ENCODE measurements at places on chromosomes 2 and 18.

DNA sequence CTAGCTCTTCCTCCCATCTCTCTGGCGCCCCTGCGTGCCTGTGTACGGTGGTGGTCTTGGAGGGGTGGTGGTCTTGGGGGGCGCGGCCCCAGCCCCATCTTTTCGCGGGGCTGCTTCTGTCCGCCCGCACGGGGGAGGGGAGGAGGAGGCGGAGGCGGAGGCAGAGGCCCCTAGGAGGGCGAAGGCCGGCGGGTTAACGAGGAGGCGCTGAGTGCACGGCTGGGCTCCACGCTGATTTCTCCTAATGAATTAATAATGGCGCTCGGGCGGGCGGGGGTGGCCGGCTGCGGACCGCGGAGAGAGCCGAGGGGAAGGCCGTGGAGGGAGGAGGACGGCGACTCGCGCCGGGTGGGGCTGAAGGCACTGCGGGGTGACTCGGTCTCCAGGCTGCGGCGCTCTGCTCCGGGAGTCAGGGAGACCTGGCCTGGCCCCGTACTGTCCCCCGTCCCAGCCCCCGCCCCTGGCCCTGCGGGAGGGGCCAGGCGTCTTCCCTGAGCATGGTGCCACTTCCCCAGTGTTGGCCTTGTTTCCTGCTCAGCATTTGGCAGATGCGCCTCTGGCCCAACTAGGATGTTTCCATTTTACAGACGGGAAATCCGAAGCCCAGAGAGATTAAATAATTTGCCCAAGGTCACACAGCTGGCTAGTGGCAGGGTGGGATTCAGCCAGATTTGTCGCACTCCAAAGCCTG, 6.0 kb downstream of the GAREM2 start:
- DNase-seq: no peak

- no peak for DNase-seq
These were observed 1058.4 kb upstream of the ACVR2A start for GRCh38 chr2:146786396-146786795.

- DNase-seq: no peak
These were observed 271.7 kb downstream of the TWIST2 start for GRCh38 chr2:239119346-239120126.

- no peak for DNase-seq
These were observed 42.4 kb upstream of the GRHL1 start for GRCh38 chr2:9909106-9909505.

DNA sequence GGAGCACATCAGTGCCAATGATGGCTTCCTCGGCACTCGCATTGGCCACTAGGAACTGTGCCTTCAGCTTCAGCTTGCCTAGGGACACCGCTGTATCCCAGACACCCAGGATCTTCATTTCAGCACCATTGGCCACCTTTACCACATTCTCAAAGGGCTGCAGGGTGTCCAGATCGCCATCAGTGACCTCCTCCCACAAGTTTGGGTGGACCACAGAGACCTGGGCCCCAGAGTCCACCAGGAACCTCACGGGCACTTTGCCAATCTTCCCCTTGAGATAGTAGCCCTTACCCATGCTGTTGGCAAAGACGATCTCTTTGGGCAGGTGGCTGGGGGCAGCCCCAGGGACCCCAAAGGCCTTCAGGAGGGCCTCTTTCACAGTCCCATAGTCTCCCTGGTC, 610 bp downstream of the ASPRV1 start:
- no peak for DNase-seq

- DNase-seq: peak; percentile 1
These were observed 46.9 kb upstream of the LAMA1 start for GRCh38 chr18:7164323-7165004.

DNA sequence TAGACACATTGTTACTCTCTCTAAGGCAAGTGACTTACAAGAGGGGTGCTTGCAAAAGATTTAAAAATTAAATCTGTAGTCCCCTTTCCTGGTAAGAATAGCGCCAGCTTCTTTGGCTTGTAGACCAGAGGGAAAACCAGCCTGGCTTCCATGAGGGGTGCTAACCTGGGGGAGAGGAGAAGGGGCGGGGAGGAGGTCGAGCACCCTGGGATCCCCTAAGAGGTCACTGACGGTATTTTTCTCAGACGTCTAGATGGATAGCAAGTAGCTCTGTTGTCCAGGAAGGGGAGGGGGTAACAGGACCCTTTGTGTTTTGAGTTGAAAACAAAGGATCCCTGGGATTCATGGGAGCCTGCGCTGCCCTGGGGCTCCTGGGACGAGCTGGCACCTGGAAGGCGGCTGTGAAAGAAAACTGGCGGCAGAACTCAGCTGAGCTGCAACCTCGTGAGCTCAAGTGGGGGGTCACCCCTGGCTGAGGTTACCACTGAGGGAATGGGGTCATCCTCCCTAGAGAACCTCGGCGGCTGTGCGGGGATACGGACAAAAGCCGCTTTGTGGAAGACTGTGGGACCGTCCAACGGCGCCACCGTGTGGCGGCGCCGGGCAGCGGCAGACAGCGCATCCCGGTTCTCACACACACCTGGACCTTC, 37.8 kb upstream of the MRPL19 start:
- peak; percentile 61 for DNase-seq

GRCh38 chr2:165572151-165572550, 102.7 kb downstream of the CSRNP3 start:
- DNase-seq: no peak

DNA sequence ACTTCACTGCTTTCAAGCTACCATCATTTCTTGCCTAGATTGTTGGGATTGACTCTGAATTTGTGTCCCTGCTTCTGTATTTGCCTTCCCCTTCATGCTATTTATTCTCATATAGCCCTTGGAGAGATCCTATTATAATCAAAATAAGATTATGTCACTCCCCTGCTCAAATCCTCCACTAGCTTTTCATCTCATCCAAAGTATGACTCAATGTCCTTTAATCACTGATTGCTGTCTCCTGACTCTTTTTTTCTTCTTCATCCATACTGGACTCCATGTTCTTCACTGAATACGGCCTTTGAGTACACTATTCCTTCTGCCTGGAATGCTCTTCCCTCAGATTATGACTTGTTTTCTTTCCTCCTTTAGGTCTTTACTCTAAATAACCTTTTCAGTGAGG, 5.0 kb downstream of the RBKS start:
- no peak for DNase-seq

- DNase-seq: no peak
These were observed 16.6 kb downstream of the LDAH start for GRCh38 chr2:20806286-20806685.

DNA sequence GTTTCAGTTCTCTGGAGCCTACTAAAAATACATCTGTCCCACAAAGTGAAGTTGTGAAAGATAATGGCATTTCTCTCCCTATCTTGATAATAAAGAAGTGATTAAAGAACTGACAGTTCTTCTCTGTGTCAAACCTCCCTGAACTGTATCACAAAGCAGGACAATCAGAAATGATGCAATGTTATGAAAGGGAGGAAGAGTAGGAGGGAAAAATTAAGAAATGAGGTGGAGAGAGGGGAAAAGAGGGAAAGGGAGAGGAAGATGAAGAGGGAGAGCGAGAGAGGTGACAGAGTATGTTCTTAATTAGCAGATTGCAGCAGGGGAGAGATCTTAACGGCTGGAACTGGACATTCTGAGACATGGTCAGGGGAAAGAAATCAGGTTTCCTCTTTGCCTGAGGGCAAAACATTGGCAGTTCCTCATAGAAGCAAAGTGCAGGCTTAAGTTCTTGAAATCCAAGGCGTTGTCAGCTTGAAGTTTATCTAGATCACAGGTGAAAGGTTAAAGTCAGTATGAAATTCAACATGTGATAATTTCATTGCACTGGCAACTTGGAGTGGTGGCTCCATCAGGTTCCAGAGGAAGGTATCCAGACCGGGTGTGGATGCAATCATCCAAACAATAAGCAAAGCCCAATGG, 54.6 kb downstream of the RDH14 start:
- no peak for DNase-seq

GRCh38 chr2:239991689-239992314, 33.3 kb downstream of the NDUFA10 start:
- peak; percentile 55 for DNase-seq

DNA sequence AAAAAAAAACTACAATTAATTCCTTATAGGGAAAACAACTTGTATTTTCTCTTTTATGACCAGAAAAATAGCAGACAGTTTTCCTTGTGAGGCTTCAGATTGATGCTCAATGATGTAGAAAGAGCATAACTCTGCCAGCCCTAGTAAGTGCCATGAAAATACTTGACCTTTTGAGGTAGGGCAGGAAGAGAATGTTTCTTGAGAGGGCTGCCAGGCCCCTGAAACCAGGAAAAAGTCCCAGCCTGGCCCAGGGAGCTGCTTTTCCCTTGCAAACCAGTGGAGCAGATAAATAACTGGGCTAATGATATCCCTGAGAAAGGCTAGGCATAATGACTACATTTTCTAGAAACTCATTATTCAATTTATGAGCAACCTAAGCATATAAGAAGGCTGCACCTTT, 126.8 kb downstream of the SLC8A1 start:
- no peak for DNase-seq

- no peak for DNase-seq
These were observed 36.7 kb downstream of the ARL5A start for GRCh38 chr2:151791545-151791944.

- DNase-seq: no peak
These were observed 87.3 kb upstream of the HDAC4 start for GRCh38 chr2:239488125-239488524.

DNA sequence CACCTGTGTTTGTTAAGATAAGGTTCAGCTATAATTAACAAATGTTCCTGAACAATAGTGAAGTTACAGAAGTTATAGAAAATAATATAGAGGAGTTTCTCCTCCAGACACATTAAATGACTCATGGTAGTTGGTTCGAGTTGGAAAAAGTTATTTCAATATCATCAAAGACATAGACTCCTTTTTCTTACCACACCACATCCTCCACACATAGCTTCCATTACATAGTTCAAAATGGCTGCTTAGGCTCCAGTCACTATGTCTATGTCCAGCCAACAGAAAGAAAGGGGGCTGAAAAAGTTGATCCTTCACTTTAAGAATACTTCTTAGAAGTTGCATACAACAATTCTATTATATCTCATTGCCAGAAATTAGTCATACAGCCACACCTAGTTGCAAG, 50.7 kb downstream of the DYNAP start:
- DNase-seq: no peak

GRCh38 chr2:127463155-127463991, 45.1 kb downstream of the PROC start:
- DNase-seq: no peak

DNA sequence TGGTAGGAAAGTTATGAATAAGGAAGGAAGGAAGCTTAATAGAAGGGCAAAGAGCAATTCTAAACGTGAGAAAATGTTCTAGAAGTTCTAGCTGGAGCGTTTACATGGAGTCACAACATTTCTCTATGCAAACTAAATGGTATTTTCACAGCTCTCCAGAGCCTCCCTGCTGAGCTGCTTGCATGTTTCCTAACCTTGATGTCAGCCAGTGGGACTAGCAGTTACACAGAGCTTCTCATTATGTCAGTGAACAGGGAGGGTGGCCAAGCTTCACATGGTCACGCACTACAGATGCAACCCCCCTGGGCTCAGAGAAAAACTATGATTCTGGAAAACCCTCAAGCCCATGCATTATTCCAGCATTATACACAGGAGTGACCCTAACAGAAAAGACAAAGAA, 153.4 kb upstream of the CCDC150 start:
- DNase-seq: no peak

DNA sequence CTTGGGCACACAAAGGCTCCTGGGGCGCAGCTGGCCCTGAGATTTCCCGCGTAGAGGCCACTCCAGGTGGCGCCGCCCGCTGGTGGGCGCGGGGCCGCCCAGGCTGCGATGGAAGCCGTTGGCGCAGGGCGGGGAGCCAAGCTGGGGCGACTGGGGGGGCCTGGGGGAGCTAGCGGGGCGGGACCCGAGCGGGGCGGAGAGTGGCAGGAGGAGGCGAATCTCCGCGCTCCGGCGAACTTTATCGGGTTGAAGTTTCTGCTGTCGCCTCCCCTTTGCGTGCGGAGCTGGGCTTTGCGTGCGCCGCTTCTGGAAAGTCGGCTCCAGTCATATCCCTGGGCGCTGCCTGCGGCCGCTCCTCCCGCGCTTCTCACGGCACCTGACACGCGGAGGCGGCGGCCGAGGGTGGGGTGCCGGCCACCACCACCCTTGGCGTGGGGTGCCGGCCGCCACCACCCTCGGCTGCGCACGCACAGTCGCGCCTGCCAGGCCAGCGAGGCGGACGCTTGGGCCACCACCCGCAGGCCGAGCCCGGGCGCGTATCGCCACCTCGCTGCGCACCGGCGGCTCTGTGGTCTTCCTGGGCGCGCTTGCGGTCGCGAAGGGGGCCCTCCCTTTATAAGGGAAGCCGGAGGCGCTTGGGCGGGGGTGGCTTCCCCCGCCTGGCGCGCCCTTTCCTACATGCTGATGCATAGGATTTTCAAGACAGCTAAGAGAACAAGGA, 919 bp upstream of the CYP1B1 start:
- DNase-seq: peak; percentile 85

- no peak for DNase-seq
These were observed 69.3 kb downstream of the ALPK2 start for GRCh38 chr18:58559427-58560186.

- DNase-seq: no peak
These were observed 486 bp upstream of the GPR39 start for GRCh38 chr2:132415915-132416722.

DNA sequence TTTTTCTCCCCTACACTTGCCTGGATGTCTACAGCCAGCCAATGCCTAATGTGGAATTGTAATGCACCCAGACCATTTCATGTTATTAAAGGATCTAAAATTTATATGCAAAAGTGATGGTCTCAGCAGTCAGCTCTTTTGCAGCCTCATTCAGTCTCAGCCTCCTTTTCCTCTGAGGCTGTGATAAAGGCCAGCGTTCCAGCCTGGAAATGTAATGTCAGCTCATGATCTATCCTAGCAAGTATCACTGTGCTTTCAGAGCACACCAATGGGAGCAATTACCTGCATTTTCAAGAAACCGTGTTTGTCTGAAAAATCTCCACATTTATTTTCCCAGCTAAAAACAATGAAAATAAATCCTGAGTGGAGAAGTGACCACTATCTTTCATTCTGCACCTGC, 274.6 kb downstream of the CDH20 start:
- DNase-seq: no peak

DNA sequence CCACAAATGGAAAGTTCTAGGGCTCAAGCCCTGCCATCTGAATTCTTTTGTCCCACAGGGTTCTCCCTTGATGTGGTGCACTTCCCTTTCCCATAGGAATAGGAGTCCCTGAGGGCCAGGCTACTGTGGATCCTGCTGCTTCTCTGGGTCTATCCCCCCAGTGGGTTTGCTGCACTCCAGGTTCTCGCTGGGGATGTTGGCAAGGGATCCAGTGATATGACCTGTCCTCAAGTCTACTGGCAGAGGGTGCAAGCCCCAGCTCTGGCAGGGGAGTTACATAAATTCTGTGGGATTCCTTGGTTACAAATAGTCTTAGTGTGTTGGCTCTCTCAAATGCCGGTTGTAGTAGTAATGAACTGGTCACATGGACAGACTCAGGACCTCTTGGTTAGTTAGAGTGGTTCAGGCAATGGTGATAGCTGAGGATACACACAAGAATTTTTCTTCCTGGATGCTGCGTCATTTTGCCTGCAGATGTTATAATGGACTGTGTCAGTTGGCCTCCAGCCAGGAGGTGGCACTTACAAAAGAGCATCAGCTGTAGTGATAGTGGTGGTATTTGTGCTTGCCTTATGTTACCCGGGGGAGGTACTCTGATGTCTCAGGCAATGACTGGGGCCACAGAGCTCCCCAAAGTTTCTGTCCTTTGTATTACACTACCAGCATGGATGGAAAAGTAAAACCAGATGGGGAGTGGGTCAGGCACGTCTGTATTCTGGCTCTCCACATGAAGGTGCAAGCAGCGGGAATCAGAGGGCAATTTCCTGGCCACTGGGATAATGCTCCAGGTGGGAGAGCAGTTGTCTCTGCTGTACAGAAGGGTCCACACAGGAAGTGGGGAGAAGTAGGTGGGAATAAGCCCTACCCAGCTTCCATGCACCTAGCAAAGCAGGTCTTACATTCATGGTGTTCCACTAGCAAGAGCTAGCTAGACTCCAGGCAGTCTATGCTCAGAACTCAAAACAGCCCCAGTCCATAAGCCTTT, 267.9 kb downstream of the SOX11 start:
- DNase-seq: no peak

Measured in activated CD4-positive, alpha-beta T cell treated with anti-CD3 and anti-CD28 coated beads, Interleukin-2, Interleukin-4, amounts not matched to agents 100 ng/mL and 50 ng/mL, durations not matched to agents 16 hours and 8 hours (primary cell).